ENCODE measurements at places on chromosomes 7 and 10. TPM values are rescaled to one million over a fixed set of nuclear protein-coding genes. Genes with fewer than 3 reads are reported as not detected.

- DNase-seq = no peak
These were observed 31.8 kb upstream of the AKR1B10 start for GRCh38 chr7:134495546-134495945.

DNA sequence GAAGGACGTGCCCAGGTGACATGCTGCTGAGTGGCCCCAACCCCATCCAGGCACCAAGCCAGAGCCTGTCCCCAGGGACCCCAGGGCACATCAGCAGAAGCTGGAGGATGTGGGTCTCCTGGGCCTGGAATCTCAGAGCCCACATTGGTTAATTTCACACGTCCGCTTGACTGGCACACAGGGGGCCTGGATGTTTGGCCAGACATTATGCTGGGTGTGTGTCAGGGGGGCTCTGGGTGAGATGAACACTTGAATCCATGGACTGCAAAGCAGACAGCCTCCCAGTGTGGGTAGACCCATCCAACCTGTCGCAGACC, 79.1 kb upstream of the RET start:
- DNase-seq = no peak

GRCh38 chr7:101099969-101100781, 14.9 kb downstream of the TRIM56 start:
- DNase-seq = no peak

GRCh38 chr10:104331208-104331838, 6.9 kb downstream of the ITPRIP start:
- DNase-seq = no peak

DNA sequence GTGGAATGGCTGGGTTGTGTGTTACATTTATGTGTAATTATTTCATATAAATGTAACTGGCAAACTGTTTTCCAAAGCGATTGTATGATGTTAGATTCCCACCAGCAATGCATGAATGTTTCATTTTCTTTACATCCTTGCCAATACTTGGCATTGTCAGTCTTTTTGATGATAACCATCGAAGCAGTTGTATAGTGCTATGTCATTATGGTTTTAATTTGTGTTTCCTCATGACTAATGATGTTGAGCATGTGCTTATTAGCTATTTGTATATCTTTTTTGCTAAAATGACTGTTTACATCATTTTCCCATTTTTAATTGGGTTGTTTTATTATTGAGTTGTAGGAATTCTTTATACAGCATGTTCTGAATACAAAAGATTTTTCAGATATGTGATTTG, 22.3 kb downstream of the AHCYL2 start:
- DNase-seq = no peak

DNA sequence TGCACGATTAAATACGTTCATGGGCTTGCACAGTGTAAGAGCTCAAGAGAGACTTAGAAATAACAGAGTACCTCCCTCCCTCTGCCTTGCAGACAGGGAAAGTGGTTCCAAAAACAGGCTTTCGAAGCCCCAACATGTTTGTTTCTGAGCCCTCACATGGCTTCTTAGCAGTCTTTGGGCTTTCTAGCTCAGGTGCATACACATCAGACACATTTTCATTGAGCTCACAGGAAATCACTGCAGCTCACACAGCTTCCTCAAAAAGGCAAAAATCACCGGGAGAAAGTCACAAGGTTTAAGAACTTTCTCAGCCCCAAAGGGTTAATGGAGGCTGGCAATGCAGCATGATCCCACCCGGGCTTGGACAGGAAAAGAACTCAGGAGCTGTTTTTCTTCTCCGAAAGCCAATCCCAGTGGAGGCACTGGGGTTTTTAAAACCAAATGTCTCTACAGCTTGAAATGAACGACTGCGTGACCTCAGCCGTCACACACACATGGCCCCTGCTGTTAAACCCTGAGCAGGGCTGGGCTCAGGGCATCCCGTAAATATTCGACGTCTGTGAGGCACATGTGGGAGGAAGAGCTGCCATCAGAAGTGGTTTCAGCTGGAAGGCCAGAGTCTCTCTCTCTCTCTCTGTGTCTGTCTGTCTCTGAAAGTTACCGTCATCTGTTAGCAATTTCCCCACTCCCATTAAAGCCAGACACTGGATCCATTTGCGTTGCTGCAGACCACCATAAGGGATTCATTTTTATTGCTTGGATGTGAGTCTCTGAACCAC, 69.7 kb downstream of the CALML3 start:
- DNase-seq = no peak

DNA sequence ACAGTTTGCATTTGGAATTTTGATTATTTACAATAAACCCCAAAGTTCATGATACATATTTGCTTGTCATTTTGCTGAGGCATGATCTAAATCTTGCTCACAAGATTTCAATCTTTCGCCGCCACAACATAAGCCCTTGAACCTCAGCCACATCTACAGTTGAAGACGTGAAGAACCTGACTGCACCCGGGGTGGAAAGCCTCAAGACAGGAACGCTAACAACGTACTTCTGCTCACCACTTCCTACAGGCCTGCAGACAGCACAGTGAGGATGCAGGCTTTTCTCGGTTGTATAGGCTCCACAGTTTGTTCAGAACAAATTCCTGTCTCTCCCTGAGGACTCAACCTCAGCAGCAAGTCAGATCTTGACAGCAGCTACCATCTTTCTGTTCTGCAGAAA, 393.8 kb upstream of the PRKCQ start:
- DNase-seq = no peak

DNA sequence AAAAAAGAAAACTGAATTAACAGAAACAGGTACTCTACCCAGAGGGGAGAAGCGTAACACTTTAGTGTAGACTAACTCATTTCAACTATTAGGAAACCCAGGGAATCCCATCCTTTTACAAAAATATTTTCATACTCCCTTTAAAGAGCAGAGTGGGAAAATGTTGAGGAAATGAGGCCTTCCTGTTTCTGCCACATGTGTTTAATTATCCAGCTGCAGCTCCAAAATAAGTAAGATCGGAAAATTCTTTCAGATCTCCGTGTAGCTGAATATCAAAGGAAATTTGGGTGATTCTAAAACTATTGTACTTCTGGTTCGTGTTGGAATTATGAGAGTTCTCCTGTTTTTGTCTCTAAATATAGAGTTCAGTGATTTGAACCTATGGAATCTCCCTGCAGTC, 58.0 kb upstream of the CAV2 start:
- no peak for DNase-seq

DNA sequence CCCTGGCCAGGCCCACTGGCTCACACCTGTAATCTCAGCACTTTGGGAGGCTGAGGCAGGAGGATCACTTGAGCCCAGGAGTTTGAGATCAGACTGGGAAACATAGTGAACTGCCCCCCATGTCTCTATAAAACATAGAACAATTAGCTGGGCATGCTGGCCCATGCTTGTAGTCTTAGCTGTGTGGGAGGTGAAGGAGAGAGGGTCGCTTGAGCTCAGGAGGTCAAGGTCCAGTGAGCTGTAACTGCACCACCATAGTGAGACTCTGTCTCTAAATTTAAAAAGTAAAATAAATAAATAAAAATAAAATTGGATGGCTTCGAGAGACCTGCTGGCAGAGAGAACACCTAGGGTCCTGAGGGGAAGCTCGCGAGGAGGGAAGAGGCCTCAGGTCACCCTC, 69.9 kb upstream of the PARD3 start:
- DNase-seq = no peak

GRCh38 chr10:113261161-113261560, 291.7 kb upstream of the HABP2 start:
- peak; percentile 70 for DNase-seq

GRCh38 chr7:146656988-146657387, 540.4 kb downstream of the CNTNAP2 start:
- no peak for DNase-seq

DNA sequence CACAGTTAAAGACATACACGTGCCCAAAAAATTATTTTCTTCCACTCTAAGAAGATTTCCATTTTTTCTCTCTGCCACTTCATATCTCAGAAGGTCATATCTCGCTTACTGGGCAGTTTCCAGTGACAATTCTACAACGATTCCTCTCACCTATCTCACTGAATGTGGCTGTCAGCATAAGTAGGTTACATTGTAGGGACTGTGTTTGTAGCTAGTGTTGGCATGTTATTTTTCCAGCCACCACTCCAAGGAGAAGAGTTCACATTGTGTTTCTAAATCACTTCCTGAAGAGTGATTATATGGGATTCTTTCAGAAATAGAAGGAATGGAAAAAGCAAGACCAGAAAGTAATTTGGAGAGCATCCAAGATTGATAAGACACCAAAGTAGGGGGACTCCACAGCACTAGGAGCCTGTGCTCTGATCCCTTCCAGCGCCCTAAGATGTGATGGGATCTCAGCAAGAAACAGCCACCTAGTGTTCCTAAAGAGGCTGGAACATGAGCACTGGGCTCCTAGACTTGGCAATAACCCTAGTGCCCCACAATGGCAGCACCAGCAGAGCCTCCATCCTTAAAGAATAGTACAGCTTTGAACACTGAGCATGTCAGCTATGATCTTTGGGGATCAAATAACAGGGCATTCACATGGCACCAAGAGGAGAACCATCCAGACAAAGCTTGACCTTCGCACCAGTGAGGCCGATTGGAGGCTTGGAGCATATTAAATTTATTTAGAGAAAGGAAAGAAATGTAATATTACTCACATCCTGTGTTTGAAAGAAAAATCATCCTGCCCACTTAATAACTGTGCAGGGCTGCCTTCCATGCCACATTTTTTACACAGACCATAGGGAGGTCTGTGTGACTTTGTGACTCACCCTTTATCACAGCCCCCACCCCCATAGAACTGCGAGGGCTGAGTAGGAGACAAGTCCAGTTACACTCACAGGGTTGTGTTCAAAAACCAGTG, 51.8 kb downstream of the CAV1 start:
- no peak for DNase-seq

GRCh38 chr7:117785431-117785830, 87.8 kb downstream of the CTTNBP2 start:
- no peak for DNase-seq

Gene SAMD8
- 16.0 TPM for polyA plus RNA-seq

Gene GBX1
- 0.22 TPM for polyA plus RNA-seq

Gene ASAH2B
- 15.2 TPM for polyA plus RNA-seq

Gene MRM2
- polyA plus RNA-seq = 40.3 TPM

Gene TMEM236
- polyA plus RNA-seq = 0.37 TPM

Gene CPA2
- polyA plus RNA-seq = 0.60 TPM

Gene H2BK1
- polyA plus RNA-seq = not detected

Gene PRLHR
- not detected for polyA plus RNA-seq
